NB4 (cell line): ENCODE measurements at places on chromosomes 13 and 19.

DNA sequence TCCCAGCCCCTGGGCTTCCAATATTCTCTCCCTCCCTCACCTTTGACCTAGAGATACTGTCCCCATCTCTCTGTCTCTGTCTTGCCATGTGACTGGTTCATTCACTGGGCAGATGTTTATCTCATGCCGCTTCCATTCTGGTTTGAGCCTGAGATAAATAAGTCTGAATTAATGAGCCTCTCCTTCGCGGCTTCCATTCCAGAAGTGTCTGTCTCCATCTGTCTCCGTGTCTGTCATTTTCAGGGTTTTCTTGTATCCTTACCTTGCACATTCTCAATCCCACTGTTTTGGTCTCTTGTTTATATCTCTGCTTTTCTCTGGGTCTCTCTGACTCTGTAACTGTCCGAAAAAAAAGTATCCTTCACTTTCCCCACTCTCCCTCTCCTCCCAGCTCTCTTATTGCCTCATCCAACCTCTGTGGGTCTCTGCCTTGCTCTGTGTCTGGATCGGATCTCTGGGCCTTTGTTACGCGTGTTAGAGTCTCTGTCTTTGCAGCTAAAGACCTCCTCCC, 4.3 kb downstream of the SPHK2 start:
- DNase-seq = no peak

- no peak for DNase-seq
Observed at GRCh38 chr19:6216236-6216995, 63.4 kb downstream of the MLLT1 start.

- DNase-seq = no peak
Observed at GRCh38 chr13:41107104-41107571, 25.5 kb downstream of the KBTBD6 start.

- DNase-seq = no peak
Observed at GRCh38 chr13:20832861-20833260, 59.1 kb upstream of the EEF1AKMT1 start.

DNA sequence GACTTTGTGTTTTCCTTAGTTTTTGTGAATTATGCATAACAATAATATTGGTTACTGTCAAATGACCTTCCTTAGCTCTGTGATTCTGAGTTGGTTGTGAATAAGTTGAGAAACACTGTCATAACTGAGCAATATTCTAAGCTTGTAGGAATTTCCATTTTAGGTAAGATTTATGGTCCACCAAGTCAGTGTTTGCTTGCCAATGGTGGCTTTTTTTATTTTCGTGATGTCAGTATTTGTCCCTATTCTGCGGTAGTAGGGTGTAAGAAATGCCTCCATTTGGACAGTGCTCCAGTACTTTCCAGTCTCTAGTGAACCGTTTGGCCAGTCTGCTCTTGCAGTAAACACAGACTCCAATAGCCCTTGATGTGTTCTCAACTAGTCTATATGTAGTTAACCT, 94.7 kb downstream of the FRY start:
- no peak for DNase-seq

DNA sequence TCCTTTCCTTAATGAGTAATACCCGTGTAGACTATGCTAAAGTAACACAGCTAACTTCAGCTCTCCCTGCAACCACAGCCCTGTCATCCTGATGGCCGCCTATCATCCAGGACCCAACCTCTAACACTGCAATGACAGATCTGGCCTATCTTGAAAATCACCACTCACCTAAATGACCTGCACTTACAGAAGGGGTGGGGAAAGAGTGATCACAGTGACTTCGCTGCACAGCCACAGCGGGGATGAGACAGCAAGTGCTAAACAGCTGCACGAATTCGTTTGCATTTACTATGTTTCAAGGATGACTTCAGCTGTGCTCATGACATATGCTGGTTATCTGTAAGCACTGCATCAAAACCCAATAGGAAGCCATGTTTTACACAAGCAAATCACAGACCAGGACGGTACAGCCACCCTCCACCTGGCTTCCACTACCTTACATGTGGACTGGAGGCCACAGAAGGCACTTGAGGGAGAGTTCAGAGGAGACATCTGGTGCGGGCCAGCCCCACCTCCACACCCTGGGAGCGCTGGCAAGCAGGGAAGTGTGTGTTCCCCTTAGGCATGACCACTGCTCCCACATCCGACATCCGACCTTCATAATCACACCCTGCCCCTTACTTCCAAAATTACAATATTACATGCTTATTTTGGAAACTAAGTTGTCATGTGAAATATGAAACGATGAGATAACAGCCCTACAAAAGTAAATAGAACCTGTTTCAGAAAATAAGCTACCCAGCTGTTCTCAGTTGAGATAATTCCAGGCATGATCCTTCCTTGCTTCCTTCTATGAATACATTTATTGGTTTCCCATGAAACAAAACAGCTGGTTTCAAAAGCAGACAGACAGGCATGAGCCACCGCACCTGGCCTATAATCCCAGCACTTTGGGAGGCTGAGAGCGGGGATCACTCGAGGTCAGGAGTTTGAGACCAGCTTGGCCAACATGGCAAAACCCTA, 95.7 kb downstream of the STK24 start:
- no peak for DNase-seq

DNA sequence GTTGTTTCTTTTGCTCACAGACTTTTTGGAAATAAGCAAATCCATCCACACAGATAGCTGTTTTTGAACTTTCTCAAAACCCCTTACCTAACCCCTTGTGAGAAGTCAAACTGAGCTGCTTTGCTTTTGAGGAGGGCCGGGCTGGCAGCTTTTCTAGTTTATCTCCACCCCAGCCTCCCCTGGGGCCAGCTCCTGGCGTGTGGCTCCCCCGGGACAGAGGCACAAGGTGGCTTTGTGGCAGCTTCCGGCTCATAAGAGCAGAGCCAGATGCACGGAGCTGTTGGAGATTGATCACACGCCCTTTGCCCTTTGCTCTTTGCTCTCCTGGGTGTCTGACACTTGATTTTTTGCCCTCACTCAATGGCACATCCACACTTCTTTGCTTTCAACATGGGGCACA, 24.9 kb upstream of the RNF113B start:
- peak; percentile 56 for DNase-seq

- DNase-seq = no peak
Observed at GRCh38 chr19:36111200-36111539, 227 bp downstream of the OVOL3 start.

- DNase-seq = peak; percentile 50
Observed at GRCh38 chr19:53333066-53333462, 485 bp upstream of the ZNF845 start.

DNA sequence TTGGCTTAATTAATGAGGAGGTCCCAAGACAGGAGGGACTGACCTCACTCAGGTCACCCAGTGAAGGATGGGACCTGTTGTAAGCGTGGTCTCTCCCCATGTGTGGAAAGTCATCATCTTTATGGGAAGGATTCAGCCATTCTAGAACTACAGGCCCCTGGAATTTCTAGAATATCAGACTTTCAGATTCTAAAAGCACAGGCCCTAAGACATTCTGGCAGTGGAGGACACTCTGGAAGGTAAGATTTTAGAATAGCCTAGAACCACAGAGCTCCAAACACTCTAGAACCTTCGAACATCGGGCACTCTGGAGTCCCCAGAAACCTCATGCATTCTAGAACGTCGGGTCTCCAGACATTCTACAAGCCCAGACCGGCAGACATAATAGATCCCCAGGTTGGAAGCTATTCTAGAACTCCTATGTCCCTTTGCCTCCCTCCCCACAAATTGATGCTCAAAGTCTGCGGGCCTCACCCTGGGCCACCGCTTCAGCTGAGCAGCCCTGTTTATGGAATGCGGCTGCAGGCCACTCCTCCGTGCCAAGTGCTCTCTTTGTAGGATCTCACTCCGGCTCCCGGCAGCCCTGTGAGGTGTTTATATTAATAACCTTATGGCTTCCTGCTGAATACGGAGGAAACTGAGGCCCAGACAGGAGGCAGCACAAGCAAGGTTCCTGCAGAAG, 1.9 kb upstream of the KLK15 start:
- no peak for DNase-seq

DNA sequence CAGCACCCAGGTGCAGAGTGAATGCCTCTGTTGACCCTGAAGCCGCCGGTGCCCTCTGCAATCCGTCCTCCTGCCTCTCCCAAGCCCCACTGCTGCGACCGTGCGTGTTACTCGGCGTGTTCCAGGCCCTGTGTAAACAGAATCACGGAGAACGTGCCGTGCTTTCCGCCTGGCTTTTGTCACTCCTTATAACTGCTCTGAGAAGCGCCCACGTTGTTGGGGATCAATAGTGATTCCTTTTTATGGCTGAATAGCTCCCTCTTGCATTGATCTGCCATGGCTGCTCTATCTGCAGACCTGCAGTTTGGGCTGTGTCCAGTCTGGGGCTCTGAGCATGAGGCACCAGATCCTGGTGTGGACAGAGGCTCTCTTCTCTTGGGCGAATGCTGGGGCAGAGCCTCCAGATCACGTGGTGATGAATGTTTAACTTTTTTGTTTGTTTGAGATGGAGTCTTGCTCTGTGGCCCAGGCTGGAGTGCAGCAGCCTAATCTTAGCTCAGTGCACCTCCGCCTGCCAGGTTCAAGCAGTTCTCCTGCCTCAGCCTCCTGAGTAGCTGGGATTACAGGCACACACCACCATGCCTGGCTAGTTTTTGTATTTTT, 15.8 kb downstream of the ADPRHL1 start:
- no peak for DNase-seq
